Activated CD4-positive, alpha-beta T cell treated with anti-CD3 and anti-CD28 coated beads, Interleukin-2, Interleukin-6, amounts not matched to agents 100 ng/mL and 50 ng/mL, durations not matched to agents 16 hours and 8 hours (primary cell): ENCODE measurements at places on chromosomes 2 and 18.

DNA sequence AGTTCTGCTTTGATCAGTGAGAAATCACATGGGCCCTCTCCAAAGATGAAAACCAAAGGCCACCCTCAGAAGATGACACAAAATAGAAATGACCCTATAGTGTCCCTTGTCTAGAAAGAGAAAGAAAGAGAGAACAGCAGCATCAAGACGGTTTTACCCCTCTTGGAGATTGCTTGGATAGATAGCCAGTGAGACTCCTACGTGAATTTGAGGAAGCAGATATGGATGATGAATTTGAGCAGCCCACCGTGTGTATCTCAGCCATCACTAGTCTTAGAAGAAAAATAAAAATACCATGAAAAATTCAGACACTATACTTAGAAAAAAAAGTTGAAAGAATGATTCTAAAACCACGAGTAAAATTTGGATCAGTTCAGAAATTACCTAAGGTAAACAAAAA, 329.1 kb upstream of the CNTNAP5 start:
- no peak for DNase-seq

- DNase-seq, result peak; percentile 49
These were observed 22.3 kb upstream of the CHMP1B start for GRCh38 chr18:11828786-11829432.

- DNase-seq, result no peak
These were observed 39.8 kb upstream of the SMIM21 start for GRCh38 chr18:75467281-75467795.

GRCh38 chr2:85804583-85804982, 50.8 kb downstream of the ATOH8 start:
- DNase-seq, result peak; percentile 36

DNA sequence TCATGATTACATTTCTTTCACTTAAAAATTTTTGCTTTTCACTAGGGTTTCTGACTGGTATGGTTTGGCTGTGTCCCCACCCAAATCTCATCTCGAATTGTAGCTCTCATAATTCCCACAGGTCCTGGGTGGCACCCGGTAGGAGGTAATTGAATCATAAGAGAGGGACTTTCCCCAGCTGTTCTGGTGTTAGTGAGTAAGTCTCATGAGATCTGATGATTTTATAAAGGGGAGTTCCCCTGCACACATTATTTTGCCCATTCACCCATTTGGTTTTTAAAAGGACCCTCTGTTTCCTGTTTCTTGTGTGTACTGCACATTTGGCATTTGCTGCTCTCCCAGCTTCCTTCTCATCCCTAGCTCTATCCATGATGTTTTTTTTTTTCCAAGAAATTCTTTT, 27.8 kb upstream of the NETO1 start:
- no peak for DNase-seq

GRCh38 chr2:143933946-143934569, 585.9 kb downstream of the ZEB2 start:
- DNase-seq, result no peak

DNA sequence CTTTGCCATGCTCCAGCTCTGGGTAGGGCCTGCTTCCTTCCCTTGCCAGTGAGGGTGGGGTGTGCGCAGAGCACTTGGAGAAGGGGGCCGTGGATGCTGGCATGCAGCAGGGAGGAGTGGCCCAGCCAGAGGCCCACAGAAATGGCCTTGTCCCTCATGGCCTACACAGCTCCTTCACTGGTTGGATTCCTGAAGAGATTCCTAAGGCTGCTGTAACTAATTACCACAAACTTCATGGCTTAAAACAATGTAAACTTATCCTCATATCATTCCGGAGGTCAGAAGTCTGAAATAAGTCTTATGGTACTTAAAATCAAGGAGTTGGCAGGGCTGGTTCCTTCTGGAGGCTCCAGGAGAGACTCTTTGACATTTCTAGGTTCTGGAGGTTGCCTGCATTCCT, 195.2 kb downstream of the GLI2 start:
- no peak for DNase-seq

- no peak for DNase-seq
These were observed 222.9 kb downstream of the ZBTB7C start for GRCh38 chr18:48186131-48186766.

DNA sequence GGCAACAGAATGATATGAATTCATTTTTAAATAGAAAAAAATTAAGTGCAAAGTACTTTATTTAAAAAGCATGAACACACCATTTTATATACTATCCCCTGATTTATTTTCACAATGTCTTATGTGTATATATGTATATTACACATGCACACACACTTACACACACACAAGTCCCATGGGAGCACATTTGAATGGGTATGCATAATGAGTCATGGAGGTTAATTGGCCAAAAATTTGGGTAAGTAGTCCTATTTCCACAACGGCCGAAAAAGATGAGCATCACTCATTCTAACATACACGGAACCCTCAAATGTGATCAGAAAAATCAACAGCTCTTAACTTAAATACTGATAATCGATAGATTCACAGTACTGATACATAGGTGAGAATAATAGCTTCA, 97.4 kb upstream of the NABP1 start:
- DNase-seq, result no peak

DNA sequence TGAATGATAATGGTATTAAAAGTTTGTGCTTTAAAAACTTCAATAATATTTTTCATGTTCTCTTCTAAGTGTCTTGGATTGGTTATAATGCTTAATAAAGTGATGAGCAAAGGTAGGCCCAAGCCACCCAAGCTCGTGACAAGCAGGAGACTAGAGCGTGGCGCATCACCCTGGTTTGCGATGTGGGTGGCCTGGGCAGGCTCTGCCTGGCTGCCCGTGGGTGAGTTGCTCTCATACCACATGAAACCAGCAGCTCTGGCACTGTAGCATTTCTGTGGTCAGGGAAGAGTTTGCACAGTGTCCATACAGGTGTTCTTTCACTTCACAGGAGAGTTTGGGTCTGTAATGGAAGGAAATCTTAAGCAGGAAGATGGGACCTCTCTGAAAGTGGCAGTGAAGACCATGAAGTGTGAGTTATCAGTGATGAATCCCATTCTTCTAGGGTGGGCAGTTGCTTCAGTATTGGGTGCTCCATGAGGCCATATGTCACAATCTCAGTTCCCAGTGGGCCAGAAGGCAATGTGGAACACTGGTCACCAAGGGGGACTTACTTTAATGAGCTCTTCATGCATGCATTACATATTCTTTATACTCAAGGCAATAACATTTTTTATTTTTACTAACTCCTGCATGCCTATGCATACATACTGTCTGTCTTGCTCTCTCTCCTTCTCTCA, 51.4 kb upstream of the TMEM87B start:
- DNase-seq, result no peak

DNA sequence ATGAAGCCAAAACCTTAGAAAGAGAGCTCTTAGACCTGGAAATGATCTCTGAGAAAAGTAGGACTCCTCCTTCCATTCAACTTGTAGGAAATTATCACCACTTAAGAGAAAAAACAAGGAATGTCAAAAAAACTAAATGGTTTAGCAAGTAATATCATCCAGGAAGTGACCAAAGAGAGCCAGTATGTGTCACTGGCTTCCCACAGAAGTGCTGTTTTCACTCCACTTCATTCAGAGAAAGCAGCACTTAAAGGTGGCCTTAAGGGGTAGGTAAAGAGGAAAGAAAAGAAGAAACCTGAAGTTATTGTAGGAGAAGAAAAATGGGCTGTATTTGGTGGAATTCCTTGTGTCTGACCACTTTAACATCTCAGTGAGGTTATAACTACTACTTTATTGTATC, 414.4 kb upstream of the ETAA1 start:
- DNase-seq, result no peak

GRCh38 chr2:215754546-215754945, 258.8 kb downstream of the MREG start:
- no peak for DNase-seq
